Choroid plexus epithelial cell (primary cell): ENCODE measurements at places on chromosomes 6 and 20.
A peak's percentile ranks its signal among the peaks of the same experiment; 100 is the strongest.

- no peak for DNase-seq
Observed at GRCh38 chr6:44073612-44074438, 53.4 kb downstream of the MRPL14 start.

- no peak for DNase-seq
Observed at GRCh38 chr6:97563529-97563928, 280.5 kb upstream of the MMS22L start.

DNA sequence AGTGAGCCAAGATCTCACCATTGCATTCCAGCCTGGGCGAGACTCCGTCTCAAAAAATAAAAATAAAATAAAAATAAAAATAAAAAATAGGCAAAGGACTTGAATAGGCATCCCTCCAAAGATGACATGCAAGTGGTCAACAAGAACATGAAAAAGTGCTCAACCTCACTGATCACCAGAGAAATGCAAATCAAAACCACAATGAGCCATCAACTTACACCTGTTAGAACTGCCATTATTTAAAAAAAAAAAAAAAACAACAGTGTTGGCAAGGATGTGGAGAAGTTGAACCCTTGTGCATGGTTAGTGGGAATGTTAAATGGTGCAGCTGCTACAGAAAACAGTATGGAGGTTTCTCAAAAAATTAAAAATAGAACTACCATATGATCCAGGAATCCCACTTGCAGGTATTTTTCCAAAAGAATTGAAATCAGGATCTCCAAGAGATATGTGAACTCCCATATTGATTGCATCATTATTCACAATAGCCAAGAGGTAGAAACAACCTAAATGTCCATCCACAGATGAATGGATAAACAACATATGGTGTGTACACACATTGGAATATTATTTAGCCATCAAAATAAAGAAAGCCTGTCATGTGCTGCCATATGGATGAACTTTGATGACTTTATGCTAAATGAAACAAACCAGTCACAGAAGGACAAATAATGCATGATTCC is 2.8 kb downstream of the C20orf203 start:
- DNase-seq, result no peak

DNA sequence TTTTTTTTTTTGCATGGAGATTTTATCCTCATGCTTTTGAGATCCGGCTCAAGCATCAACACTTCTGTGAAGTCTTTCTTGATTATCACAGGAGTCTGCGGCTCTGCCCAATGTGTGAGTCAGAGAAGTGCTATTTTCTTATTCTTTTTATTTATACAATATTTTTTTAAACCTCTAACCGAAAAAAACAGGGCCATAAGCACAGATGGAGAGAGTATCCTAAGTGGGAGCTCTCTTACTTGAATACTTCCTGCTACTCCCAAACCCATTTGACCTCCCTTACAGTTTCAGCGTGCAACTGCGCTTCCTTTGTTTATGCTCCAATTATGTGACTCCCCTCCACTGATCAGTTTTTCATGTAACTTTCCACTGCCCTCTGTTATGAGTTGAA is 8.7 kb upstream of the ATXN1 start:
- DNase-seq, result peak; percentile 88

GRCh38 chr6:135030056-135030473 is 24.6 kb downstream of the HBS1L start:
- DNase-seq, result no peak
